ENCODE measurements at places on chromosomes 11 and 22.

GRCh38 chr11:65411681-65412070 is 10.9 kb upstream of the NEAT1 start:
- DNase-seq = no peak

- no peak for DNase-seq
Measured at GRCh38 chr11:113481226-113481625, 6.0 kb upstream of the DRD2 start.

DNA sequence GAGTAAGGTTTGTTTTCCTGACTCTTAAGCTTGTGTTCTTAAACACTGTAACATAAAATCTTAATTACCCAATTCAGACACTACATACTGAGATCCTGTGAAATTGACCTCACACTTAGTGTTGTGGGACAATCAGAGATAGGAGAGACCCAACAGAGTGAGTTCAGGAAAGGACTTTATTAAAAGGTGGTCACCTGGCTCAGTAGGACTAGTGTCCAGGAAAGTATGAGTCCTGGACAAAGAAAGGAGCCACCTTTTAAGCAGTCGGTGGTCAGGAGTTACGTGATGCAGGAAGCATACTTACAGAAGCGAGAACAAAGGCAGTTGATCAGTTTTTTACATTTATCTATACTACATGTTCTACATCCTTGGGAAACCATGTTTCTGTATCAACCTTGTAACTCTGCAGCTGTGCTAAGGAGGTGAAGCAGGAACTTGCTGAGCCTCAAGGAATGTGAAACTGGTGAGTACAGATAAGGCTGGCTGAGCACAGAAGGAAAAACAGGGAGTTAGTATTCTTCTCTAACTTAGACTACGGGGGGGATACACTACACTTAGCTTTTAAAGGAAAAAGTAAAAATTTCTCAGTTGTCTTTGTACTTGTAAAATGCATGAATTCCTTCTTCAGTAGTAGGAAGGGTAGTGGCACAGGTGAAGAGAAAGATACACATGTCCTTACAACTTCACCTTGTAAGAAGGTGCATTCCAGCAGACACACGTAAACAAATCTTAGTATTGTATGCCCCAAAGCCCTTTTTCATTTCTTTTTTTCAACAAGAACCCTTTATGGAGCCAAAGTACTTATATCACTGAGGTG is 15.1 kb downstream of the OR51E1 start:
- no peak for DNase-seq

DNA sequence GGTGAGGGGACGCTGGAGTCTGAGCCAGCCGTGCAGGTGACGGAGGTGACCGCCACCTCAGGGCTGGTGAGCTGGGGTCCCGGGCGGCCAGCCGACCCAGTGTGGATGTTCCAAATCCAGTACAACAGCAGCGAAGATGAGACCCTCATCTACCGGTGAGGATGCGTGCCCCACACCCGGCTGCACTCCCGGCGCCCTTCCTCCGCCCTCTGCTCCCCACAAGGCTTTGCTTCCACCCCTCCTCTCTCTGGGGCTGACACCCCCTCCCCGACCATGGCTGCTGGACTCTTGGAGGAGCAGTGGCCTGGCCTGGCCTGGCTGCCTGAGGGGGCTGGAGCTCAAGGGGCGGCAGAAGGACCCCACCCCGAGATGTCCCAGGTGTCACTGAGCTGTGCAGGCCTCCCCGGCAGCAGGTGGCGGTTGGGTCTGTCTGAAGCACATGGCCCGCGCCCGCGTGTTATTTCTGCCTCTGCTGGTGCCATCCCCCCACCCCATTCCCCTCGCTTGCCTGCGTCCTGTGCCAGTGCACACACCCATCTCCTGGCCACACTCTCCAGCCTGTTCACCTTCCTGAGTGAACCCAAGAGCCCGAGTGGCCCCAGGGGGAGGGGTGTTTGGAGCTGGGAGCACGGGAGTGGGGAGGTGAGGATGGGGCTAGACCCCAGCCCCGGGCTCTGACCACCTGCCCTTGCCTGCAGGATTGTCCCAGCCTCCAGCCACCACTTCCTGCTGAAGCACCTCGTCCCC is 2.2 kb downstream of the LRFN4 start:
- no peak for DNase-seq

- DNase-seq = no peak
Measured at GRCh38 chr11:95577716-95578460, 211.7 kb downstream of the FAM76B start.

GRCh38 chr11:80487952-80488351 is 1047.1 kb upstream of the TENM4 start:
- DNase-seq = no peak

GRCh38 chr22:20149257-20150250 is 1.3 kb downstream of the CCDC188 start:
- no peak for DNase-seq

DNA sequence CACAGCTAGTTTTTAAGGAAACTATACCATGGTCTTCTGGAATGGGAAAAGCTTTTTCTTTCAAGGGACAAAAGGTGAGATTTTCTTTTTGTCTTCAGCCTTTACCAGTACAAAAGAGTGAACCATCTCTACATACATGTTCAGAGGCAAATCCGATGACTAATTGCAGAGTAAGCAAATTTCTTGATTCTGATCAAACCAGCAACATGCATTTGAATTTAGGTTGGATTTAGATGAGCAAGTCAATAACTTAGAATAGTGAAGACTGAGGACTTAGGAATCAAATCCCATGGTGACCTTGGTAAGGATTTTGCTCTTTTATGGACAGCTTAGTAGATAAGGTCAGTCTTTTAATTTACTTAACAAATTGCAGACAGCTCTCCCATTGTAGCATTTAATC is 65.9 kb upstream of the BLID start:
- no peak for DNase-seq

DNA sequence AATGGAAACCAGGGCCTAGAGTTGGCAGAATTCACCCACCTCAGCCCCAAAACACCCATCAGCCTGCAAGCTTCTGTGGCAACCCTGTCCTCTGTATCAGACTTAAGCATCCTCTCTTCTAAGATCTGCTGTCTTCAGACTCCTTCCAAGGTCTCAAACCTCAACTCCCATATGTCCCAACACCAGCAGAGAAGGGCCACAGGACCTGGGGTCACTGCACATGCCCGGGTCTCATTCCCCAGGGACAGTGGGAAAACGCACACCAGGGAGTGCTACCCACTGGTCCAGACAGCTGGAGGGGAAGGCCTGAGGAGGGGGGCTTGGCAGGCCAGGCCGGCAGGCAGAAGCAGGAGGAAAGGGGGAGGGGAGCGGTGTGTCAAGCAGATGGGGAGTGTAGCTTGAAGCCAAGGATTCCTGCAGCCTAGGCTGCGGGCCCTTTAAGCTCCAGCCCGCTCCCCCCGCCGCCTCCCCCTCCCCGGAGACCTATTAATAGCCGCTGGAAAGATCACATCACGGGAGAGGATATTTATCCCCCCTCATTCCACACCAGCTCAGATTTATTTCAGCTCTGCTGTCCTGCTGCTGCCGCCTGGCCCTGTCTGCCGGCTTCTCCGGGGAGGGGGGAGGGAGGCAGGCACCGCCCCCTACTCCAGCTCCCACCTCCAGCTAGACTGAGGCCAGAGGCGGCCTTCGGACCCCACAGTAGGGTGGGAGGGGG is 16.7 kb downstream of the BCL9L start:
- DNase-seq = no peak

DNA sequence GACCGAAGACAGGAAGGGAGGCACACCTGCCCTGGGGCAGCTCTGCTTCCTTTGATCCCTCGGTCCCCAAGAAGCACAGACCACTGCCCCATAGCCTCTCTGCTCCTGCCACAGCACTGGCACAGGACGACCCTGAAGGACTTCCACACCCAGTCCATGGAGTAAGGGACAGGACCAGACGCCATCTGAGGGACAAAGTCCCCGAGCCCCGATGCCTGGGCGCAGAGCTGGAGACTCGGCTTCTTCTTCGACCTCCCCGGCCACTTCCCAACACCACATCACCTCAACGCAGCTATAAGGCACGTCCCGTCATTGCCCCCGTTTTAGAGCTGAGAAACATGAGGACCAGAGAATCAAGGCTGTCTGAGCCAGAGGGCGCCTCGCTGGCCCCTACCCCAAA is 310.5 kb downstream of the BRD1 start:
- peak; percentile 100 for DNase-seq

DNA sequence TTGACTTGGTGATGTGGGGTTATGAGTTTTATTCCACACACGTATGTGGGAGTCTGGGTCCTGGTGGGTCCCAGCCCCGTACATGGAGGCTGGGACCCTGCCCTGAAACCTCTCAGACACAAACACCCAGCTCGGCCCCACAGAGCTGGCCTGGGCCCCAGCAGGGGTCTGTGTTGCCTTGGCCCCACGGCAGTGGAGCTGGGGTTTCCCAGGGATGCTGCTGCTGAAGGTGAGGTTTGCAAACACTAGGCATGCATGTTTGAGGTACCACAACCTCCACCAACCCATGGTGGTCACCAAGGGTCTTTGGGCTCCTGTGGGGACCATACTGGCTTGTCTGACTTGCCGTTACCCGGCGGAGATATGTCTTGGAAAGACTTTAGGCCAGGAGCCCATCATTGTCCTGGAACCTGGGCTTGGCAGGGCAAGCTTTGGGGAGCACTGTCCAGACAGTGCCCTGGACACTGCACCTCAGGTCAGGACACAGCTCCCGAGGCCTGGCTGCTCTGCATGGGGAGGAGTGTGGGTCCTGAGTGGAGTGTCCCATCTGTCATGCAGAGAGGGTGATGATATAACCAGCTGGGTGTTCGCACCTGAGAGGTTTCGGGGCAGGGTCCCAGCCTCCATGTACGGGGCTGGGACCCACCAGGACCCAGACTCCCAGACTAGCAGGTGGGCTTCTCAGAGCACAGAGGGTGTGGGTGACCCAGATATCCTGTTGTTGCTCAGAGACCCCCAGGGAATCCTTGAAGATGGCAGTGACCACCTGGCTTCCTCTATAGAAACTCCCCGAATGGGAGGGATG is 63.3 kb downstream of the KCNQ1 start:
- no peak for DNase-seq

DNA sequence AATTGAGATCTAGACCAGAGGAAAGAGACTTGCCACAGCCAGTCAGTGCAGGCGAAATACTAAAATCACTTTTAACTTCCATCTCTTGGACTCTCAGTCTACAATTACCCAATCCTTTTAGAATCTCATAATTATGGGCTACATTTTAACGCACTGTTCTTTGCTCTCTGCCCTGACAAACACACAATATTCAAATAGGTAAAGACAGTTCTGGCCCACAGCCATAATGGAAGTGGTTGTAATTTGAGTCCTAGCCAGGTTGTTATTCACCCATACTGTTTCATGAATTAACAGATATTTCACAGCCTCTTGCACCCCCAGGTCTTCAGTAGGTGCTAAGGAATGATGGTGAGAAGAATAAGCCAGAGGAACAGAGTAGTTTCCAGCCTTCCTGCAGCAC is 830 bp downstream of the C11orf97 start:
- no peak for DNase-seq

DNA sequence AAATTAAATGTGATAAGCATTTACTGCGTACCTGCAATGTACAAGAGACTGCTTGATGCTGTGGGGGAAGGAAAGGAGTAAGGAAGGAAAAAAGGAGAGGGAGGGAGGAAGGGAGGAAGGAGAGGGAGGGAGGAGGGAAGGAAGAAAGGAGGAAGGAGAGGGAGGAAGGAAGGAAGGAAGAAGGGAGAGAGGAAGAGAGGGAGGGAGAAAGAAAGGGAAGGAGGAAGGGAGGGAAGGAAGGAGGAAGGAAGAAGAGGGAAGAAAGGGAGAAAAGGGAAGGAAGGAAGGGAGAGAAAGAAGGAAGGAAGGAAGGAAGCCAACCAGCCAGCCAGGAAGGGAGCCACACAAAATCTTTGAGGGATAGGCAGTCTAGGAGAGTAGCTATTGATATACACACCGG is 44.0 kb upstream of the MYO18B start:
- DNase-seq = no peak

DNA sequence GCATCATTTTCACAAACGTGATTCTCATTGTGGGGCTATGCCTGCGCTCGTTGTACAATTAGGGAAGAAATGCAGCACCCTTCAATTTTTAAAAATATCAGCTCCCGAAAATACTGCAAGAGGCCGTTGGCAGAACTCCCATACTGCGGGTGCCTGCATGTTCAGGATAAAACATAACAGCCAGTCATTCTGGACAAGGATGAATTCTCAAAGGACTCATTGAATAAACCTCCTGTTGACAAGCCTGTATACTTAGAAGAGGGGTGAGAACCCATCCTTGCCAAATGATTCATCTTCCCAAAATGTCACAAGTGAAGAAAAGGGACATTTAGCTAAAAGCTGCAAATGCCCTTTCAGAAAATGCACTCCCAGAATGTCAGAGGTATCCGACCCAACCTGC is 141.9 kb downstream of the CSNK2A3 start:
- no peak for DNase-seq

DNA sequence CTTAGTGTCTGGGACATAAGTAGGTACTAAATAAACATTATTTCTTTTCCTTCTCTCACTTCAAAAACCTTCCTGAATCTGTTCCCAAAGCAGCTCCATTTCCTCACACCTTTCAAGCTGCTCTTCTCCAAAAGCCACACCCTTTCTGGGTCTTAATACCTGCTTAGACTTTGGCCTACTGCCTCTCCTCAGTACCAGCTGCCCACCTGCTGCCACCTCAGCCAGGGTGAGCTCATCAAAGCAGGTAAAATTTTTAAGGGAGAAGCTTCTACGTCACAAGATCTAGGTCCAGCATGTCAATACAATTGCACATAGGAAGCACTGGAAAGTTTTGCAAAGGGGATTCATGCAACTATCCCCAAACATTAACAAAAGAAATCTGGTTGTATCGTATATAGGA is 108.4 kb downstream of the RPL27A start:
- DNase-seq = no peak

DNA sequence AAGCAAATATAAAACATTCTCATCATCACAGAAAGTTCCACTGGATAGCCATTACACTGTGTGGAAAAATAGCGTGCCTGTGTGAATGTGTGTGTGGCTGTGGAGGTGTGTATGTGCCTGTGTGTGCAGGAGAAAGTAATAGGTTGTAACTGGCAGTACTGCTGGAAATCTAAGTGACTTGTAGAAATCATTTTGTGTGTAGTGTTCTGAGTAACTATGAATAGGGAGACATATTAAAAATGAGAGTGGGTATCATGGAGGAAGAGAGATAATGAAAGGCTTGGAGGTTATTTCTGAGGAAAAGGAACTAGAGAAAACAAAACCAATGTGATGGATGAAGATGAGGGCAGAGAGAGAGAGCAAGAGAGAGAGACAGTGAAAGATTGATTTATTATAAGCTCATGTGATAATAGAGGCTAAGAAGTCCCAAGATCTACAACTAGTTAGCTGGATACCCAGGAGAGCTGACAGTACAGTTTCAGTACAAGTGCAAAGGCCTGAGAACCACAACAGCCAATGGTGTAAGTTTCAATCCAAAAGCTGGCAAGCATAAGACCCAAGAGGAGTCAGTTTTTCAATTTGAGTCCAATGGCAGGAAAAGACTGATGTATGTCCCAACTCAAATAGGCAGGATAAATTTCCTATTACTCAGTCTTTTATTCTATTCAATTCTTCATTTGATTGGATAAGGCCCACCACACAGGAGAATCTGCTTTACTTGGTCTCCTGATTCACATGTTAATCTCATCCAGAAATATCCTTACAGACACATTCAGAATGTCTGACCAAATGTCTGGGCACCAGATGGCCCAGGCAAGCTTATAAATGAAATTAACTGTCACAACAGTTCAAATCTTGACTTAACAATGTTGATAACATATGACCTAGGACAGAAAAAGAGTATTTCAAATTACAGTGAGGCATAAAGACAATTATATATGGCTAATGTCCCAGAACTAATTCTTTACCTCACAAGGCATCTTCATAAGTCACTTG is 14.9 kb downstream of the KBTBD3 start:
- no peak for DNase-seq

Data from GOT3 (cell line).